ENCODE measurements at places on chromosomes 16 and 17.

DNA sequence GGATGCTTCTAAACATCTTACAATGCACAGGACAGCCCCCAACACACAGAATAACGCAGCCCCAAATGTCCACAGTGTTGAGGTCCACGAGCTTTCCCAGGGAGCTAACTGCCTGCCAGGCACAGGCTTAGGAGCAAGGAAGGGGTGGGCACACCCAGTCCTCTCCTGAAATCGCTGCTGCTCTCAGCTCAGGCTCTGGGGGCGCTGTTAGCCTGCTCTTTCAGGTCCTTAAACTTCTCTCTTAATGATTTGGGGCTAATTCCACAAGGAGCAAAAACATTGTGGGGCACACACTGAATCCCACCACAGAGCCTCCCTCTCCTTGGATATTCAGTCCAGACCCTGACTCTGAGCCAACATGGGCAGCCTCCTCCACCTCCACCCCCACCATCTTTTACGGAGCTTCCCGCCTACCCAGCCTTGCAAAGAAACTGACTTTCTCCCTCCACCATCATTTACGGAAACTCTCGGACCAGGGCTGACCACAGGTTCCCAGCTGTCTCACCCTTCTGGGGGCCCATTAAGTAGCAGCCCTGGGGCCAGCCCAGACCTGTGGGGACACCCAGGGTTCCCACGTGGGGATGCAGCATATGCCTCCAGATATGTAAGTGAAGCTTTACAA, 1.1 kb downstream of the CD300H start:
- no peak for DNase-seq

DNA sequence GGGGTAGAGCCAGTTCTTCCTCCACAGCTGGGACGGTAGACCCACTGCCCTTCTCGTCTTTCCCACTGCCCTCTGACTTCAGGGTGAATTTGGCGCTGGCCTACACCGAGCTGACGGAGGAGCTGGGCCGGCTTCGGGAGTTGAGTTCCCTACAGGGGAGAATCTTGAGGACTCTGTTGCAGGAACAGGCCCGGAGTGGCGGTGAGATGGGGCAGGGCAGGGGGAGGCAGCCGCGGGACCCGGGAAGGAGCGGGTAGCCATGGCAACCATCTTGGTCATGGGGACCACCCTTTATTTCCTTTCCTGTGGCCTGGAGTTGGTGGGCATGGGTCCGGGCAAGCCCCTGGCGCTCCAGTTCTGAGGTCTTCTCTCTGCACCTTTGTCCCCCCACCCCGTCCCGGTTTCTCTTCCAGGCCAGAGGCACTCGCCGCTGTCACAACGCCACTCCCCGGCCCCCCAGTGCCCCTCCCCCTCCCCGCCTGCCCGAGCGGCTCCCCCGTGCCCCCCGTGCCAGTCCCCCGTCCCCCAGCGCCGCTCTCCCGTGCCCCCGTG, 14.4 kb downstream of the TBKBP1 start:
- DNase-seq, result no peak

- DNase-seq, result no peak
These were observed 67.8 kb upstream of the NOL11 start for GRCh38 chr17:67649891-67650290.

DNA sequence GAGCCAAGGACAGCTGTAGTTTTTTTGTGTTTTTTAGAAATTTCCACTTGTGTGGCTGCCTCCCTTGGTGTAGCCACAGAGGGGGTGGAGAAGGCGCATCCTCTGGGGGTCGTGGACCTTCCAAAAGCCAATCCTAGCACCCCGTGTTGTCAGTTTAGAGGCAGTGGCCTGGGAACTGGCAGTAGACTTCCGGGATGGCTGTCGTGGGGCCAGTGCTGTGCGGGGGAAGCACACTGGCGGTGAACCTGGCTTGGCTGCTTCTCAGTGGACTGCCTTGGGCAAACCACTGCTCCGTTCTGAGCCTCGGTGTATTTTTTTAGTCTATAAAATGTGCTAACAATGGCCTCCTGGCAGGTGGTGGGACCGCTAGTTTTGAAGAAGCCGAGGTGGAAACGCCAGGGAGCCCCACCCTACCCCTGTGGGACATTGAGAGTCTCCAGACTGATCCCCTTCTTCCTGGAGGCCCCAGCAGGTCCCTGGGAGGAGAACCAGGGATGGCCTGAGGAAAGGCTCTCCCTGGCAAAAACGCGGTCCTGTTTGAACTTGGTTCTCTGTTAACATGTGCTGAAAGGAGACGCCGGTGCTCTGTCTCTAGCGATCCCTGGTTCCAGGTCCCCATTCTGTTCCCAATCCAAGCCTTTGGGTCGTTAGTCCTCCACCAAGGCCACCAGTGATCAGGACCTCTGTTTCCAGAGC, 125.7 kb downstream of the CMIP start:
- no peak for DNase-seq

- no peak for DNase-seq
These were observed 116.5 kb downstream of the HS3ST3B1 start for GRCh38 chr17:14417336-14417735.

DNA sequence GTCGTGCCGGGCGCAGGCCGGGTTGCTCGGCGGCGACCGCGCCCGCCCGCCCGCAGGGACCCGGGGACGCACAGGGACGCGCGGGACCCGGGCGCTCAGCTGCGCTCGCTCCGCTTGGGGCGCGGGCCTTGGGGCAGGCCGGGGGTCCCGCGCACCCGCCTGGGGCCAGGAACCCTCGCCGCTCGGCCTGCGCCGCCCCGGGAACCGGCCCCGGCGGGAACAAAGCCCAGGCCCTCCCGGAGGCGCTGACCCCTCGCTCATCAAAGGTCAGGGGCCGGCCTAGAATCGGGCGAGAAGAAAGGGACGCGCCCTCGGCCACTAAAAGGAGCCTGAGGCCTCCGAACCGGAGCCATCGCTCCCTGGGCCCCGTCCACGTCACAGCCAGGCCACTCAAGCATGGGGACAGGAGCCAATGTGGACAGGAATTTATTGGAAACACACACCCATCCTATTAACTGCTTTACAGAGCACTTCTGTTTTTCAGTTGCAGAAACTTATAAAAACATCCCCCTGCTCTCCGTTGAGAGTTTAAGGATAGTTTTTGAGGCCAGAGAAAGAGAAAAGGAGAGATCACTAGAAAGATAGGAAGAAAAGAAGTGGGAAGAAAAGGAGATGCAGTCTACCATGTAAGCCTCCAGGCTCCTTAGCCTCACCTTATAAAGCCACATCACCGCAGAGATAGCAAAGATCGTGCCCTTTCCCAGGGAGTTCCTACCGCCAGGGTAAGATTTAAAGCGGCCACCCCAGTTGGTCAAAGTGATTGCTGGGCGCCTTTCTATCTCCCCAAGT, 558 bp upstream of the ZFHX3 start:
- DNase-seq, result no peak

DNA sequence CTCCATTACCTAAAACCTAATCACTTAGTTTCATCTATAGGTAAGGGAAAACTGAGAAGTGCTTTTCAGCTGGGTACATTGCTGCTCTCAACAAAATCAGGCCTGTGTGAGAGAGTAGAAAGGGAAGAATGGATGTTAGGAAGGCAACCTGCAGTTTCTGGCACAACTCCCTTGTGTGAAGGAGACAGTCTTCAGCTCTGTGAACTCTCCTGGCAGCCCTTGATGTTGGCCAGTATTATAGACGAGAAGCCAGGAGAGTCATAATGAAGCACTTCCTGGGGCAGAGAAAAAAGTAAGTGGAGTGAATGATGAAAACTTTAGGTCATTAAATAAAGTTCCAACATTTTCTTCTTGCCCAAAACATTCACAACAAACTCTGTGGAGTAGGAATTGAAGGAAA, 260.1 kb downstream of the IRX3 start:
- DNase-seq, result no peak

- DNase-seq, result no peak
These were observed 254.3 kb downstream of the WWOX start for GRCh38 chr16:78353640-78354275.

DNA sequence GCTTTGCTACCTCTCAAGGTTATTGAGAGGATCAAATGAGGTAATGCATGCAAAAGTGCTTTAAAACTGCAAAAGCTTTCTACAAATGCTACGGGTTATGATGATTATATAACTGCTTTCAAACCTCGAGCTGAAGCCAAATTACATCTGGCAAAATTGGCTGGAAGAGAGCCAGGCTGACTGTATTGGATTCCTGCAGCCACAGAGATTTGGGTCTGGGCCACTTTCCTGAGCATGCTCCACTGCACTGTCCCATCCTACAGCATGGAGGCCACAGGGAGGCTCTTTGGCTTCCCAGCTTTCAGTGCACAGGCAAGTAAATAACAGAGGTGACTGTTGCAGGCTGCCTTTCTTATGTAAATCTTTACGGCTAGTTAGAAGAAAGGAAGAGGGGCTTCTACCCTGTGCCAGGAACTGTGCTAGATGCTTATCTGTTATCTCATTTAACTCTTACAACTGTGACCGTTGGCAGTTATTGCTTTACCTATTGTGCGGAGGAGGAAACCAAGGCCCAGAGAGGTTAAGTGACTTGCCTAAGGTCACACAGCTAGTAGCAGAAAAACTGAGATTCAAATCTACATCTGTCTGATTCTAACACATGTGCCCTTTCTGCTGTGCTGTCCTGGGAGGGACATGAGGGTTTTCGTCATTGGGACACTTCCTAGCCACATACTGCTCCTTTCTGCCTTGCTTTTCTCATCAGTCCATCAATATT, 121.8 kb downstream of the SPACA3 start:
- DNase-seq, result no peak

- DNase-seq, result no peak
These were observed 223.3 kb downstream of the CBLN1 start for GRCh38 chr16:49058382-49058781.

GRCh38 chr17:66373944-66374817, 71.8 kb downstream of the PRKCA start:
- peak; percentile 67 for DNase-seq

- DNase-seq, result no peak
These were observed 122.0 kb downstream of the COPRS start for GRCh38 chr17:31736855-31737625.

GRCh38 chr16:85902366-85903155, 3.6 kb downstream of the IRF8 start:
- DNase-seq, result no peak

DNA sequence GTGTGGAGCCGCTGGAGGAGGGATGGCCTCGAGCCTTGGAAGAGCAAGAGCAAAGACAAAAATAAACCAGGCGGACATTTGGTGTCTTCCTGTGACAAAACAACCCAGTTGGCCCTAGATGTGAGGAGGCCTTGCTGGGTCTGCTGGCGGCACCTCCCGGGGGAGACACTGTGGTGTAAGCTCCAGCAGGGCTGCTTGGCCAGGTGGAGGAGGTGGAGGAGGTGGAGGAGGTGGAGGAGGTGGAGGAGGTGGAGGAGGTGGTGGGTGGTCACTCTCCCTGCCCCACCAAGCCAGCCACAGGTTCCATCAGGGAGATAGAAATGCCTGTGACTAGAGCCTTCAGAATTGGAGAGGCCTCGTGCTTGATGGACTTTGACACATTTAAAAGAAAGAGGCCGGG, 32.1 kb downstream of the DBNDD1 start:
- DNase-seq, result no peak

GRCh38 chr16:26787924-26788323, 278.8 kb upstream of the C16orf82 start:
- DNase-seq, result no peak

- no peak for DNase-seq
These were observed 9.2 kb downstream of the RPL23 start for GRCh38 chr17:38844261-38844757.

GRCh38 chr17:39225959-39226683, 376 bp upstream of the STAC2 start:
- DNase-seq, result peak; percentile 82

- DNase-seq, result no peak
These were observed 739.5 kb upstream of the EEF2KMT start for GRCh38 chr16:5837007-5837670.

DNA sequence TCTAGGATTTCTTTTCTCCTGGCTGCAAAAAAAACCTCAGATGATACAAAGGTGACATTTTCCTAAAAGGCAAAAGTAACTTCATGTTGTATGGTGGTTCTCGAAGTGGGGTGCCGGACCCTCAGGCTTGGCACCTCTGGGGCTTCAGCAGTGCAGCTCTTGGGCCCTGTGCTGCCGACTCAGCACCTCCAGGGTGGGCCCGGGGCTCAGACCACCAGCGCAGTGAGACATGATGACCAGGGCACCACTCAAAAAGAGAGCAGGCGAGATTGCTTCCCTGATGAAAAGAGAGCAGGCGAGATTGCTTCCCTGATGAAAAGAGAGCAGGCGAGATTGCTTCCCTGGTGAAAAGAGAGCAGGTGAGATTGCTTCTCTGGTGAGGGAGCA, 98.7 kb upstream of the ZNF750 start:
- no peak for DNase-seq

DNA sequence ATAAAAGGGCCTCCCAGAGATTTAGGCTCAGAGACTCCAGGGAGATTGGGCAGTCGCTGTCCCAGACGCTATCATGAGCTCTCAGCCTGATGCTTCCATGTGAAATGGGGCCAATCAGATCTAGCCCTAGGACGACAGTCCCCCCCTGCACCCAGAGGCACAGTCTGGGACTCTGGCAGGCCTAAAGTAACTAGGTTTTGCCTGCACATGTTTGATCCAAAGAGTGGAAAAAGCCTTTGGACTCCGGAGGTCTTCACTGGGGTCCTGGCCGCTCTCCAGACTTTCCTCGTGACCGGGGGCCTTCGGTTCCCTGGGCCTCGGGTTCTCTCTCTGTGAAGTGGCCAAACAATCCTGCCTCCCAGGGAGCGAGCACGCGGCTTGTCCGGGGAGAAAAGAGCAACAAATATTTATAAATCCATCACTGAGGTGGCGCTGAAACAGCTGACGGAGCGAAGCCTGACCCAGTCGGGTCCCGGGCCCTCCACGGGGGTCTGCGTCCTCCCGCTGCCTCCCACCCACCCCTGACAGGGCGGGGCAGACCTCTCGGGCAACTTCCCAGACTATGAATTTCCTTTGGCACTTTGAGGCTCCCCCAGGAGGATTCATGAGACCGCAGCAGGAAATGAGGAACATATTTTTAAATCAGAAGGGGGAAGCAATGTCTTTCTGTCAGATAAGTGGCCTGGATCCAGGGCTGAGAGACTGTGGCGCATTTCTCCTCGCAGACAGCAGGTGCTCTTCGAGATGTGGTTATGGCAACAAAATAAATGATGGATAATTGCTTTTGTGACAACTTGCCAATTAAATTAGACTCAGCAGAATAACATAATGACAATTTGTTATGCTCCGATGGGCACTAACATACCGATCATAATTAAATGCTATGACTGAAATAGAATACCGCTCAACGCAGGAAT, 38.9 kb downstream of the MRPS23 start:
- DNase-seq, result no peak

- DNase-seq, result no peak
These were observed 26.0 kb upstream of the ITGB4 start for GRCh38 chr17:75695141-75695829.

DNA sequence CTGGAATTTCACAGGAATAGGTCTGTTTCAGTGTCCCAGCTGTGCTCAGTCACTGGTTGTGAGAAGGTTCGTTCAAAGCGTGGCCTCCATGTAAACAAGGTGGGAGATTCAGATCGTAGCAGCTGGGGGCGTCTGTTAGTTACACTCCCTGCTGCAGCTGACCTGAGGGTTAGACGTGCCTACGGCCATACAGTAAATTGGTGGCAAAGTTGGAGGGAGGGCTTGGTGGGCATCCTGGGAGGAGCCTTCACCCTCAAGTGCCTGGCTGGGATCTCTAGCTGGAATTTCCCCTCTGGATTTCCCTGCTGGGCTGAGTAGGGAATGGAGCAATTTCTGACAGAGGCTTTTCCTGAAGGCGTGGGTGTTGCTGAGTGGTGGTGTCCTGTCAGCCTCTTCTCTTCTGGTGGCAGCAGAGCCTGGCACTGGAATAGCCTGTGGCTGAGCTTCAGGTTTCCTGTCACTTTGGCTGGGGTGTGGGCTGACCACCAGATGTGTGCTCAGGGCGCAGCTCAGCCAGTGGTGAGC, 6.4 kb downstream of the FCSK start:
- peak; percentile 55 for DNase-seq
